ENCODE measurements at places on chromosomes 5 and 9. TPM values are rescaled to one million over a fixed set of nuclear protein-coding genes. Genes with fewer than 3 reads are reported as not detected.
A peak's percentile ranks its signal among the peaks of the same experiment; 100 is the strongest.

TEX48 gene
- polyA plus RNA-seq = not detected

MORN5 gene
- polyA plus RNA-seq = 0.95 TPM

SURF2 gene
- 22.9 TPM for polyA plus RNA-seq

CENPH gene
- polyA plus RNA-seq = 3.7 TPM

ERCC6L2 gene
- polyA plus RNA-seq = 21.5 TPM

CSF1R gene
- 5.1 TPM for polyA plus RNA-seq

DBH gene
- polyA plus RNA-seq = 0.32 TPM

KCNV2 gene
- not detected for polyA plus RNA-seq

GRCh38 chr5:78497573-78498533 is 137.4 kb downstream of the SCAMP1 start:
- peaks cover 30% of the 10 kb centered on the region for H3K4me1 ChIP-seq
- H3K4me3 ChIP-seq = no peak overlapping the region
- no peaks in the 10 kb centered on the region for H3K36me3 ChIP-seq

- no peak overlapping the region for H3K27ac ChIP-seq
- H3K36me3 ChIP-seq = no peaks in the 10 kb centered on the region
- DNase-seq = no peak
These were observed 22.9 kb upstream of the GLRX start for GRCh38 chr5:95845391-95845790.

DNA sequence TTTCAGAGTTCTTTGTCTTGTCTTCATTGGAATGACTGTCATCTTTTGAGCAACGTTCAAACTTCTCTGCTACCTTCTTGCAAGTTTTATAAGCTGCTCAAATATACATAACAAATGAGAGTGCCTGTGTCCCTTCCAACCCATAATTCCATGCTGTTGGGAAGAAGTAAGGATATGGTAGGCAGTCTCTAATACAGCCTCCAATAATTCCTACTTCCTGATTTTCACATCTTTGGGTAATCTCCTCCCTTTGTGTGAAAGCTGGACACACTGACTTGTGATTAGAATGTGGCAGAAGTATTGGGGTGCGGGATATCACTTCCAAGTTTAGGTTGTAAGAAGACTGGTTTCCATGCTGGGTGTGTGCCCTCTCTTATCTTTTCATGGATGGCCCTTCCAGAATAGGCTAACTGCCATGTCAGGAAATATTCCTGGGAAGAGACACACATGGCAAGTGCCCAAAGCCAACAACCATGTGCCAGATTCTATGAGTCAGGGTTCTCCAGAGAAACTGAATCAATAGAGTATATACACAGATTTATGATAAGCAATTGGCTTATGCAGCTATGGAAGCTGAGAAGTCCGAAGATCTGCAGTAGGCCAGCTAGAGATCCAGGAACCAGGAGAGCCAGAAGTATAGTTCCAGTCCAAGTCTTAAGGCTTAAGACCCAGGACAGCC is 531.3 kb downstream of the NTRK2 start:
- H3K27ac ChIP-seq = peak overlapping the region; percentile 85
- H3K27me3 ChIP-seq = no peaks in the 10 kb centered on the region
- no peaks in the 10 kb centered on the region for H3K36me3 ChIP-seq
- no peak for DNase-seq
- no peak overlapping the region for H3K4me3 ChIP-seq
- no peaks in the 10 kb centered on the region for H3K4me1 ChIP-seq

GRCh38 chr5:74199436-74200210 is 440.9 kb downstream of the ENC1 start:
- H3K4me3 ChIP-seq = no peak overlapping the region
- DNase-seq = peak; percentile 29
- no peaks in the 10 kb centered on the region for H3K27me3 ChIP-seq
- no peak overlapping the region for H3K27ac ChIP-seq

GRCh38 chr5:58670582-58670981 is 87.7 kb downstream of the RAB3C start:
- no peaks in the 10 kb centered on the region for H3K36me3 ChIP-seq
- H3K27ac ChIP-seq = no peak overlapping the region
- peaks cover 7% of the 10 kb centered on the region for H3K4me1 ChIP-seq
- no peaks in the 10 kb centered on the region for H3K27me3 ChIP-seq

- peaks cover 14% of the 10 kb centered on the region for H3K4me1 ChIP-seq
- no peaks in the 10 kb centered on the region for H3K36me3 ChIP-seq
- DNase-seq = no peak
- no peak overlapping the region for H3K4me3 ChIP-seq
- H3K27ac ChIP-seq = no peak overlapping the region
These were observed 373.8 kb downstream of the NDUFS4 start for GRCh38 chr5:53934151-53934820.

- H3K27me3 ChIP-seq = no peaks in the 10 kb centered on the region
- no peaks in the 10 kb centered on the region for H3K36me3 ChIP-seq
- no peak for DNase-seq
- no peak overlapping the region for H3K4me3 ChIP-seq
These were observed 12.9 kb upstream of the ACTBL2 start for GRCh38 chr5:57495285-57496086.

DNA sequence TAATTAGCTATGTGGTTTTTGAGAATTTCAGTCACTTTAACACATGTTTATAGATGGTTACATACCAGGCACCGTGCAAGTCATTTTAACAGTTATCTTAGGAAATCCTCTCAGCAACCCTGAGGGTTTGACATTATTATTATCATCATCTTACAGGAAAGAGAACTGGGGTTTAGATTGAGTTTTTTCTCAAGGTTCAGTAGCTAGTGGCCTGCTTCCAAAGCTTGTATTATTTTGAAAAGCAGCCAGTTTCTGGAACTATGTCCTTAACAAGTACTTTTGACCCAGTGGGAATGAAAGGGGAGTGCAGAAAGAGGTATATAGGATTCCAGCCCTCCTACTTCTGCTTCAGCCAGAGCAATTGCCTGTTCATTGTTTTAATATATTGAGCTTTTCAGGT is 157.5 kb downstream of the COMMD10 start:
- no peak for DNase-seq
- H3K27ac ChIP-seq = no peak overlapping the region
- H3K4me3 ChIP-seq = no peak overlapping the region
- no peaks in the 10 kb centered on the region for H3K27me3 ChIP-seq
- H3K4me1 ChIP-seq = no peaks in the 10 kb centered on the region

- peak overlapping the region; percentile 2 for H3K27ac ChIP-seq
- no peak overlapping the region for H3K4me3 ChIP-seq
- peaks cover 28% of the 10 kb centered on the region for H3K4me1 ChIP-seq
- no peaks in the 10 kb centered on the region for H3K27me3 ChIP-seq
These were observed 71.2 kb downstream of the ANKRD55 start for GRCh38 chr5:56161927-56162326.

GRCh38 chr9:73565833-73566465 is 414.3 kb downstream of the ANXA1 start:
- H3K27me3 ChIP-seq = no peaks in the 10 kb centered on the region
- no peaks in the 10 kb centered on the region for H3K36me3 ChIP-seq
- DNase-seq = peak; percentile 61
- H3K4me1 ChIP-seq = no peaks in the 10 kb centered on the region
- H3K27ac ChIP-seq = no peak overlapping the region
- no peak overlapping the region for H3K4me3 ChIP-seq
